ENCODE measurements at places on chromosomes 2 and 18.

DNA sequence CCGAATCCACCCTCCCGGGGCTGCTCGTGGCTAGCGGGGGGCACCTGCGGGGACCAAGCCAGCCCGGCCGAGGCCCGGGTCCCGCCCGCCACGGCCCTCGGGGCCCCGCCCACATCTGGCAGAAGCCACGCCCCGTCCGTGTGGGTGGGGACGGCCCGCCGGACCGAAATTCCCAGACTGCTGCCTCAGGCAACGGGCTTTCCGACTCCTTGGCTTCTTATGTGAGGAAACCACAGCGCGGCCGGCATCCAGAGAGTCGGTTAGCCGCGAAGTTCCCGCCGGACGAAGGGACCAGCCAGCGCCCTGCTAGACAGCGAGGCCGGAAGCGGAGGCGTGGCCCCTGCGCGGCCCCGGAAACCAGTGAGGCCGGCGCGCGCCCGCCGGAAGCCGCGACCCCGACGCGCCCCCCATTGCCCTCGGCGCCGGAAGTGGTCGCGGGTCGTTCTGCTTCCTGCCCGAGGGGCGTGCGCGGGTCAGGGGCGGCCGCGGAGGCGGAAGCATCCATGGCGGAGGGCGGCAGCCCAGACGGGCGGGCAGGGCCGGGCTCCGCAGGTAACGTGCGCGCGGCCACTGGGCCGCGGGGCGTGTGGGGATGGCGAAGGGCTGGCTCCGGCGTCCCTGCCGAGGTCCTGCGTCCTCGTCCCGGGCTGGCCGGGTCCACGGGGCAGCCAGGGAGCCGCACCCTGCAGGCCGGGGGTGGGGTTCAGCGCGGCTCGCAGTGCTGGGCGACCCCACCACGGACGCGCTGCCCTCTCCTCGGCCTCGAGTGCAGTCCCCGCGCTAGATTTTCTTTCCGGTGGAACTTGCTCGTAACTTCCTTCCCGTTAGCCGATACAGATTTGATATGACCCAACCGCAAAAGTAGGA lies at the start of gene ASB1:
ASB1 (plus strand) TSS at position 360 of the 867 bp plus-strand sequence; CDS start at position 504, 144 bp downstream.
- peak; percentile 84 for DNase-seq

- no peak for DNase-seq
Observed at GRCh38 chr2:134623796-134624195, 95.0 kb downstream of the TMEM163 start.

DNA sequence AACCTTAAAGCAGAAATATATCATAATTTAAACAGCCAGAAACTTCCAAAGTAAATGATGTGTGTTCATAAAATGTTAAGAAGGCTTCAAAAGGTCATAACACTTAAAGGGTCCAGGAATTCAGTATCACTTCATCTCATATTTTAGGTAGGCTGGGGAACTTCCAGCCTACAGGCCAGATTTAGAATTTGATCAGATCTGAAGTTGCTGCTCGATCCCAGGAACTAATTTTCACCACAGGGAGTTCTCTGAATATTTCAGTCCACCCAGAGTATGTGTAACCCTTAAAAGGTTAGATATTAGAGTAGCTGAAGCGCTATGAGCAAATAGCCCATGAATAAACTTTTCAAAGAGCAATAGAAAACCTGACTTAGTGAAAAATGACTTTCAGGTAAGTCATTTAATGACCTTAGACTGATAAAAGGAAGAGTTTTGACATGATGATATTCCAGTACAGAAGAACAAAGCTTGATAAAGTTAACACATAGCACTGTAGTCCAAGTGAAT lies 1.7 kb downstream of the WIPF1 start:
- no peak for DNase-seq

GRCh38 chr2:51324051-51324450 lies 292.1 kb upstream of the NRXN1 start:
- DNase-seq = no peak

DNA sequence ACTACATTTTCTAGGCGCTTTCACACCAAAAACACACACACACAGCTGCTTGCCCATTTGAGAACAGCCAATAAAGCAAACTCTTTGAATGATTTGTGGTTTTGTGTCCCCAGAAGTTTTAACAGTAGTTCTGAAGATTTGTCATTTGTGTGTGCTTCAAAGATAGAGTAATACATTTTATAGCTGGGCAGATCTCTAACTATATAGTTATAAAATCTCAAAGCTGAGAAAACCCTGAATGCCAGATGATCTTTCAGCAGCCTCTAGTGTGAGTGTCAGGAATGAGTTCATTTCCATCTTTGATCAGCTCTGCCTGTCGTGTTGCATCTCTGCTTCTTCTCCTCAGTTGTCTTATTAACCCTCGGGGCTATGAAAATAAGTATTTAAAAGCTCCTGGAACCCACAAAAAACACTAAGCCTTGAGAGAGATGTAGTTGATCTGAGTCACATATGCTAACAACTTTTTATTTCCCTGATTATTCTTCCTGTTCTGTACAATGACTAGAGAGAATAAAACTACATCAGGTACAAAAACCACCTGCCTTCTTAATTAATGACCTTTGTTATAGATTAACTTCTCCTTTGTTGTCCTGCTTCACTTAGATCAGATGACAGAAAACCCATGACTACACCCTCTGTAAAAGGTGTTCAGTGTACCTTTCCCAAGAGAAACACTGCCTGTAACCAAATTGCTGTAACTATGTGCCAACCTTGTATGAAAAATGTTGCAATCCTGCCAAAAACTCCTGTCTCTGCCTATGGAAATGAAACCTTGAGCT lies 30.0 kb upstream of the SLC3A1 start:
- DNase-seq = no peak

DNA sequence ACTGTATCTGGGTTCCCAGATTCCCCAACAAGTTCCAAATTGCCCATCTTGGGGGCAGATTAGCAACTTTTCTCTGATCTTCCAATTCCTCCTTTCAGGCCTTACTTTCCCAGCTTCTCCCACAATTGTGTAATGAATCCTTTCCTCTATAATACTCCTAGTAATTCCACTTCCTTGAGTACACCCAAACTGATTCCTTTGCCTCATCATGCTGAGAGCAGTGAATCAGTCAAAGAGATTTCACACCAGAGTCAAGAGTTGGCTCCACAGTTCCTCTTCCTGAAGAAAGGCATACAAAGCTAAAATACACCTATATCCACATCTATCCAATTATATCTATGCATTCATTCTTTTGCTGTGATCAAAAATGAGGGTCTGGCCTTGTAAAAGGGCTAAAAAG lies 28.6 kb upstream of the DAPL1 start:
- no peak for DNase-seq

DNA sequence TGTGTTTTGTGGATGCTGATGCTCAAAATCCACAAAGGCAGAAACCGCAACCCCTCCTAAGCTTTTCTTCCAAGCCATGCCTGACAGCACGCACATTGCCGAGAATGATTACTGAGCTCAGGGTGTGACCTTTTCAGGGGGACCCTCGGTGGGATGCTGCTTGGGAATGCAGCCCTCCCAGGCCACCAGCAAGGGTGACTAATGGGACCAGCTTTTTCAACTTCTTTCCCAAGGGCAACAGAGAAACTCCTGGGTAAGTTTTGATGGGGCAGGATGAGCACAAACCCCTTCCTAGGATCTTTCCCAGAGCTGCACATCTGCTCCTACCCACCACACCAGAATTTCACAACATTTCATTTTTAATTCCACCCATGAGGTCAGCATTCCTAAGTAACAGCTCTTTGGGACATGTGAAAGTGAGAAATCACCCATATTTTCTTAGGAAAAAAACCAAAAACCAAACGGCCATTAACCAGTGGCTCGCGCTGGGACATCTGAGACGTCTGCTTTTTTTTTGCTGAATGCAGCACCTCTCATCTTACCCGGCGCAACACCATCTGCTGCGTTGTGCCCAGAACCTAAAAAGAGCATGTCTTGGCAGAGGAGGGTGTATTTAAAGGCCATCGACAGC lies 119.0 kb downstream of the ARL4C start:
- DNase-seq = no peak

DNA sequence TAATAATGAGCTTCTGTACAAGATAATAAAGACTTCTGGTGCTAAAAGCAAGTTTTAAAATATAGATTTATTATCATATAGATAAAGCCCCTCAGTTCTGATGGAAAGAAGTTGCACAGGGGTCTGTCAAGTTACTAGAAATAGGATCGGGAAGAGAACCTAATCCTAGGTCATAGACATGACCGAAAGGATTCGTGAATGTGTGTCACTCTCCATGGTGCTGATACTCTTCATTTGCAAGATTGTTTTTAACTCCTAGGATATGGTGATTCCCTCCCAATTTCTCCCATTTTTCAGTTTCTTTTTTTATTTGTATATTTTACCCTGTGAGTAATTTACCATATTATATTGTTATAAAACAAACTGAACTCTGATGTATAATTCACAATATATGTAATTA lies 58.9 kb upstream of the CTNNA2 start:
- no peak for DNase-seq

DNA sequence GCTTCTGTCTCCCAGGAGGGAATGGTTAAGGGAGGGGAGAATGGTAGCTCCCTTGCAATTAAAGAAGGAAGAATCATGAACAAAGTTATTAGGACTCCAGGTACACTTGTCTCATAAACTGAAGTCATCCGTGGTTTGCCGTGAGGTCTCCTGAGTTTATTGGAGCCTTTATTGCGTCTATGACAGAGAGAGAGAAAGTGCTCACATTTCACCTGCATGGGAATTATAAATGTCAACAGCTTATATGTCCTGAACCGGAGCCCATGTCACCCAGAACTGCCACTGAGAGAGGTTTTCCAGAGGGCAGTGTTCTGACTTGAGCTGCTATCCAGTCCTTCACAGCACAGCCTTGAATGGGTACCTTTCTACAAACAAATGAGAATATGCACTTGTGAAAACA lies 104.3 kb downstream of the STPG4 start:
- no peak for DNase-seq

DNA sequence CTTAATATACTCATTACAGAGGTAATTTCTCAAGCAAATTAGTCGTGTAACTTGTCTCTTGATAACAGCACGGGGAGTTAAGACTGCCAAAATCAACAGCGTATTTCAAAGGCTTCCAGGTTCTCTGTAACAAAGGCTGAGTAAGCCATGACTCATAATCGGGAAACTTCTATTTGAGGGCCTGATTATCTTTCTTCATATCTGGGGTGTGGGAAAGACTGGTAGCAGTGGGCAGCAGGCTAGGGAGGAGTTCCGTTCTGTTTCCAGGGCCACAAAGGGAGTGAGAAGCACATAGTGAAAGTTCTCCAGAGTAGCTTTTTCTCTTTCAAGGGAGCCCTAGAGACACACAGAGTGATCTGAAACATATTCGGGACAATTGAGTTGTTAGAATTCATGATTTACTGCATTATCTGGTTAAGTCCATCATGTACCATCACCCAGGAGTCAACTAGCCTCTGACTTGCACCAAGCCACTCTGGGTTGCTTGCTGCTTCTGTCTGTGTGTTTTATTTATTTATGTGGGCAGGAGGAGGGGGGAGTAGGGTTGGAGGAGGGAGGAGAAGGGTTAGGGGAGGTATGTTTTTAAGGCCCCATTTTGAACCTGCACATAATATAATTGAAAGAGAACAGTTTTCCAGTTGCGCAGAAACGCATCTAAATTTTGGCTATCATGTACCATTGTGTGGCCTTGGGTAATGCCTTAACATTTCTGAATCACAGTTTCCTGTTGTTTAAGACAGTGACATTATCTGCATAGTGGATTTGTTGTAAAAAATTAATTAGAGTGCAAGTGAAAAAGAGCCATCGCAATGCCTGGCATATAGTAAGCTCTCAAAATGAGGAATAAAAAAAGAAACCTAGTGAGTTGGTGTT lies 80.5 kb upstream of the ITPRID2 start:
- no peak for DNase-seq

- no peak for DNase-seq
Observed at GRCh38 chr2:105328281-105329196, 996 bp downstream of the TGFBRAP1 start.

GRCh38 chr2:21317131-21317530 lies 193.4 kb downstream of the TDRD15 start:
- peak; percentile 57 for DNase-seq

DNA sequence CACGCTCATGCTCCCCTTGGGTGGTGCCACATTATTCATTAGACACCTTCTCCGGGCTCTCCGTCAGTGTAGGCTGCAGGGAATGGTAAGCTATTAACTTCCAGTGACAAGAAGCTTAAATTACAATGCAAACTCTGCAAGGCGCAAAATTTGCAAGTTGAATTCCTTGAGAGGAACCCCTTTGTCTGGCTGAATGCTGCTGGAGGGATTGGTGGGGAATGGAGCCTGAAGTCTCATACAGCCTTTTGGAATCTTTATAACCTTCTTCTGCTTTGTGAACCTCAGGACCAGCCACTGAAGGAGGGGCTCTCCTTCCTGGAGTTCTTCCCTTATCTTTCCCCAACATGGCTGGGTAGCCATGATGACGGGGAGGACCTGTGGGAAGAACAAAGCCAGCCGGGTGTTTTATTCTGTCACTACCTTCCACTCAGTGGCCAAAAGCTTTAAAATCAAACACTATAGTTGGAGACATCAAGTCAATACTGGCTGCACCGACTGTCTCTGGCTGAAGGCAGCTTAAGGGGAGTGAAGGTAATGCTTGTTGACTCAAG lies 220.9 kb upstream of the EPHA4 start:
- DNase-seq = peak; percentile 11

DNA sequence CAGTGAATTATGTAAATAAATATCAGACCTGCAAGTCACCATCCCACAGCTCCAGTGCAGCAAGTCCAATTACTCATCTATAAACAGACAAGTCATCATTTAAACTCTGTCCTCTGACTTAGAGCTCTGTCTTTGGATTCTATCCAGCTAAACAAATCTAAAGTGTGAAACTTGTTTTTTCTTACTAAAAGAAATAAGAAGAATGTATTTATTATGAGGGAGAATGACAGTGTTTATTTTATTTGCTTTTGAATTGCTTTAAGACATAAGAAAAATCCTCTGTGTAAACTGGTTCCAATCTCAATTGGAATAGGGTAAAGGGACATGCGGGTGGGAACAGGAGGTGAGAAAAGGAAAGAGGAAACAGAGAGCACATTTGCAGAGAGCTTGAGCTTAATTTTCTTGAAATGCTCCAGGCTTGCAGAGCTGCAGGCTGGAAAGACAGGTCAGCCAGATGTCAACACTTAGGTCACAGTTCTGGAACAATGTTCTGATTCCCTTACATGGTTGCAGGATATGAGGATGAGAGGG lies 355.8 kb downstream of the MEIS1 start:
- no peak for DNase-seq

DNA sequence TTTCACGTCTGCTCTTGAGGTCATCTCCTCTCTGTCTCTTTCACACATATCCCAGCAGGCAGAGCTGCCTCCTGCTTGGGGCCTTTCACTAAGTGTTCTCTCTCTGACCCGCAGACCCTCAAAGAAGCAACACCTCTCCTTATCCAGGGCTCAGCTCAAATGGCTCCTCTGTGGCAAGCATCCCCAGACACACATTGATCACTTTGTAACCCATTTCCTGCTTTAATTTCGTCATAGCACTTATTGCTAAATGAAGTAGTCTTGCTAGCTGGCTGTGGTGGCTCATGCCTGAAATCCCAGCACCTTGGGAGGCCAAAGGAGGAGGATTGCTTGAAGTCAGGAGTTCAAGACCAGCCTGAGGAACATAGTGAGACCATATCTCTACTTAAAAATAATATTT lies 41.4 kb downstream of the SGPP2 start:
- DNase-seq = no peak

GRCh38 chr2:56590611-56591010 lies 406.8 kb downstream of the CCDC85A start:
- DNase-seq = no peak

- no peak for DNase-seq
Observed at GRCh38 chr2:49129034-49129433, 25.3 kb downstream of the FSHR start.
